Inflammatory macrophage (primary cell): ENCODE measurements at places on chromosomes 11 and 22.

DNA sequence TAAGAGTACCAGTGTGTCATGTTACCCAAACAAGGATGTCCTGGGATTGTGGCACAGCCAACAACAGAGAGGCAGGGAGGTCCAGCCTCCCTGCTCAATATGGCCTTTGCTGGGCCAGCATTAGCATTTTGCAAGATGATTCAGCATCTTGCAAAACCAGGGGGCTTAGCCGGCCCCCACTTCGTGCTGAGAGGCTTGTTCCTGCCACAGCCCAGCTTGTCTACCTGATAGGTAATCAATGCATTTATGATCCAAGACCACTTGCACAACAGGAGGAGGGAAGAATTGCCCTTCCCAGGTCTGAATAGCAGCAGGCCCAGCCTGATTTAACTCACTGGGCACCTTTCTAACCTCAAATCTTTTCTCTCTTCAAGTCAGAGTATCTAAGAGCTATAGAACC is 189.0 kb upstream of the SYT13 start:
- DNase-seq, result no peak

DNA sequence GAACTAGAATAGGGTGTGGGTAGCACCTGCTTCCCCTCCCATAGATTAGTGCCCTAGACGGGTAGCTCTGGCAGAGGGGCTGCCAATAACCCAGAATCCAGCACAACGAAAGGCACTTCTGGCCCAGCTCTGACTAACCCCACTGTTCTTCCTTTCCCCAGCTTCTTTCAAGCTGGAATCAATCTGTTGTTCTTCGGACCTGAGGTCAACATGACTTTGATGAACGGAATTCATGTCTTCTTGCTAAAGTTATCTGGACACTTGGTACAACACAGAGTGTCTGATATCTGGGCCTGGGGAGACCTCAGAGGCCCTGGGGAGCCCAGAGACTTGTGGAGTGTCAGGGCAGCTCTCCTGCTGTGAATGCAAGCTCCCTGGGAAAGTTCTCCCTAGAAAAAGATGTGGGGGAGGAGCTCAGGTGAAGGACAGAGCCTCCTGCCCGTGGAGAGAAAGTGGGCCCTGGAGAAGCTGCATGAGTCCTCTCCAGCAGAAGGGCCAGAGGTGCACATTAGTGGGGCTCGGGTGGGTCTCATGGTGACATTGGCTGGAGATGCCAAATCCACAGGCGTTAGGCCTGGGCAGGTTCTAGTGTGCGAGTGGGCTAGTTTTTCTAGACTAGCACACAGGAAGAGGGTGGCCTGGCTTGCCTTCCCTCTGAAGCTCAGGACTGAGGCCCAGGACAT is 6.3 kb downstream of the KCNJ11 start:
- DNase-seq, result no peak

DNA sequence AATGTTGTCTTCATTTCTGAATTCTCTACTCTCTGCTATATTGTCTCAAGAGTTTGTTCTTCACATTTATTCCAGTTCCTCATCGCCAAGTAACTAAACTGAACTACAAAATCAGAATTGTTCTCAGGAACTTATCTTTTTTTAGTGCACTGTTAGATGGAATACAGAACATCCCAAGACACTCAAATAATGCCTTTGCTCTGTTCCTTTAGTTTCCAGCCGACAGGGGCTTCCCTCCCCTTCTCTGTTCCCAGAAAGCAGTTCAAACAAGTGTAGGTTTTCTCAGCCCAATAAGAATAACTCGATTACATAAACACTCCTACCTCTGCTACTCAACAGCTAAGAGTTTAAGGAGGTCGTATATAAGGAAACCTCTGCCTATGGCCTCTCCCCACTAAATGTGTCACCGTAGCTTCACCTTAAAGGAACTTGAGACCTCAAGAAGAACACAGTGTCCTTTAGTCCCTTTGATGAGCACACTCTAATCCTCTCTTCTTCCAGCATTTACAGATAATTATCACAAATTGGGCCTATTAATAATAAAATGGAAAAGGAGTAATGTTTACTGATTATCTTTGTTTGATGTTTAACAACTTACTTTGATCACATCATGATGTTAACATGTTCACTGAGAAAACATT is 6.9 kb downstream of the POU2AF3 start:
- DNase-seq, result no peak

GRCh38 chr11:18457450-18457849 is 1.8 kb downstream of the LDHAL6A start:
- no peak for DNase-seq

GRCh38 chr11:20522536-20522935 is 76.9 kb upstream of the SLC6A5 start:
- no peak for DNase-seq

DNA sequence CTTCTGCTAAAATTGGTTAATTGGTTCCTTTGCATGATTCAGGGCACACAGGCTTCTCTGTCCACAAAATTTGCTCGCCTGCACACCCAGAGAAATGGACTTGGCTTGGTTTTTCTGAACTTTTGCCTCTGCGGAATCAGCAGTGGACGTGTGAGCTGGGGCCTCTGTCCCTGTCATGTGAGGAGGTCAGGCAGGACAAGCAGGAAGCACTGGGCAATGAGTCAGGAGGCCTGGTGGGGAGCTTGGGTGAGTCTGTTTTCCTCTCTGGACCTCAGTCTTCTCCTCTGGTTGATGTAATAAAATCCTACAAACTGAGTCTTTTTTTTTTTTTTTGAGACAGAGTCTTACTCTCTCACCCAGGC is 10.4 kb upstream of the CELSR1 start:
- DNase-seq, result peak; percentile 93

GRCh38 chr22:26586556-26587325 is 3.2 kb downstream of the TPST2 start:
- DNase-seq, result no peak

- DNase-seq, result no peak
Observed at GRCh38 chr11:100760744-100761143, 73.7 kb downstream of the ARHGAP42 start.

GRCh38 chr22:29479417-29480261 is at the start of gene NEFH:
Gene NEFH (plus strand): TSS chr22:29480218. CDS start chr22:29480263, 45 bp downstream.
- no peak for DNase-seq

DNA sequence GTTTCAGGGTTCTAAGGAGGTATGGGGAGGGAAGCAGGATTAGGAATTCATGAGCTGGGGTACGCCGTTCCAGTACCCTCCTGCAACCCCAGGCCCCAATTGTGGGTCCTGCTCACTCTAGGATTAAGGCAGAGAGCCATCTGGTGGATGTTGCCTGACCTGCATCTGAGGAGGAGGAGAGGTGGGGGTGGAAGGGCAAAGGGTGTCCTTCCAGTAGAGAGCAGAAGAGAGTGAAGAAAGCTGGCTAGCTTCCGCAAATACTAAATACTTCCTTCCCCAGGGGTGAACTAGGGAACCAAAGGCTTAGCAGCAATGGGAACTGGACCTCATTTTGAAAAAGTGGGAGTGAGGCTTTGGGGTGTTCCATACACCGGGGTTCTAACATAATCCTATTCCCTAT is 10.6 kb downstream of the LRRC51 start:
- peak; percentile 93 for DNase-seq

DNA sequence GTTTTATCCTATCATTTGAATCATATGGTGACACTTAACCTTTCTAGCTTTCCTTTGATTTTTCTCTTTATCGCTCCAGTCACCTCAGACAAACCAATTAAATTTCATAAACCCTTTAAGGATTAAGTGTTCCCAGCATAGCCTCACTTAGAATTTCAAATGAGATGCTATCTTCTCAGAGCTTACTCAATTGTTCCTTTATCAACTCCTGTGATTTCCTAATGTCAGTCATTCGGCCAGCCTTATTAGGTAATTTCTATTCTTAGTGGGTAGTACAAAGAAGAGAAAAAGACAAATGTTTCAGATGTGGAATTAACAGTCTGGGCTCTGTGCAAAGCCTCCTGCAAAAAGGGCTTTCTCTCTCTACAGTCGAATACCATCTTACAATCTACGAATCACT is 77.1 kb upstream of the CCDC90B start:
- DNase-seq, result no peak

- DNase-seq, result no peak
Observed at GRCh38 chr22:37510091-37510490, 9.1 kb downstream of the CARD10 start.

GRCh38 chr11:27041141-27041899 is 705 bp downstream of the BBOX1 start:
- no peak for DNase-seq

- DNase-seq, result no peak
Observed at GRCh38 chr22:23072911-23073491, 2.7 kb downstream of the GNAZ start.
